Stimulated activated CD8-positive, alpha-beta memory T cell treated with anti-CD3 and anti-CD28 coated beads, Interleukin-4, amount 100 ng/mL, for 48 hours (primary cell): ENCODE measurements at places on chromosomes 13 and 19.

DNA sequence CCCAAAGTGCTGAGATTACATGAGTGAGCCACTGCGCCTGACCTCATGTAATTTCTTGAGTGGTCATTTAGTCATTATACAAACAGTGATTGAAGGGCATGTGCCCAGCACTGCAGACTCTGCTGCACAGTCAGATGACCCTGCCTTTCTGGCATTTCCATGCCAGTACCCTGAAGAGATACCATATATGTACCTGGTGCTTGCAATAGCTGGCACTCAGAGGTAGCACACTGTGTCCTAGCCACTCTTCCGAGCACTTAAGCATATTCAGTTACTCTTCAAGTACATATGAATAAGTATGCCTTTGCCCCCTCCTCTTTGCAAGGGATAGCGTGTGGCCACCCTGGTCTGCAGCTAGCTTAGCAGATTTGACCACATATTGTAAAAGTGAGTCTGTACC, 15.5 kb downstream of the STX10 start:
- no peak for DNase-seq

- no peak for DNase-seq
Observed at GRCh38 chr13:30855569-30855968, 50.5 kb upstream of the MEDAG start.

- DNase-seq, result no peak
Observed at GRCh38 chr13:32277839-32278238, 37.3 kb downstream of the ZAR1L start.

DNA sequence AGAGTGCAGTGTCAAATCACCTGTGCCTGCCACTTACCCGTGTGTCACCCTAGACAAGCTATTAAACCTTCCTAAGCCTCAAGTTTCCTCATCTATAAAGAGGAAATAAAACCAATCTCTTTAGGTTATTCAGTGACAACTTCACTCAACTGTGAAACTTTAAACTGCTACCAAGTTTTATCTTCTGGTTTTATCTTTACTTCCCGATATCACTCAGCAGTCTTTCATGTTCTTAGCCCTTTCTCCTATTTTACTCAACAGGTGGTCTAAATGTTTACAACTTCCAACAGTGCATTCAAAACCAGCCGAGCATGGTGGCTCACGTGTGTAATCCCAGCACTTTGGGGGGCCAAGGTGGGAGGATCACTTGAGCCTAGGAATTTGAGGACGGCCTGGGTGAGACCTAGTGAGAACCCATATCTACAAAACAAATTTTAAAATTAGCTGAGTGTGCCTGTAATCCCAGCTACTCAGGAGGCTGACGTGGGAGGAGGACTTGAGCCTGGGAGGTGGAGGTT, 59.6 kb downstream of the GPALPP1 start:
- DNase-seq, result peak; percentile 40

DNA sequence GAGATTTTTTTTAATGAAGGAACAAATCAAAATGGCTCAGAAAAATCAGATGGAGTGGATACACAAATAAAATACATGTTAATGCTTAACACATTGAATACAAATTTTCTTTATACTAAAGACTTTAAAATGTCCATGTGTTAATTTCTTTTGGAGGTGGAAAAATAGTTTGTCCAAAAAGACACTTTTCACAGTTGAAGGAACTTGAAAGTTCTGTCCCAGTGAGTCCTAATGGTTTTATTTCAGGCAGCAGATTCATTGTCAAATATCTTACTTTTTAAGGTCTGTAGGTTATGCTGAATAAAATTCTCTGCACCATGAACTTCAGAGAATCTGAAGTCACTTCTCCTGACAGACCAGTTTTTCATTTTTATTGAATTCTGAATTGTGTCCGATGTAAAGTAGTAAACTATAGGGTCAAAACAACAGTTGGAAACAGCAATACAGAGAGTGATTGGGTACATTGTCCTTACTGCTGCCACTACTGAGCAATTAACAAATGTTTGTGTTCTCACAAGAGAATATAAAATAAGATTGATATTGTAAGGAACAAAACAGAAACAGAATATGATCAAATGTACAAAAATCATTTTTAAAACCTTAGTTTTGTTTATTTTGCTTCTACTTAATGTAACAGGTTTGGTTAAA, 1.6 kb downstream of the LPAR6 start:
- DNase-seq, result no peak

DNA sequence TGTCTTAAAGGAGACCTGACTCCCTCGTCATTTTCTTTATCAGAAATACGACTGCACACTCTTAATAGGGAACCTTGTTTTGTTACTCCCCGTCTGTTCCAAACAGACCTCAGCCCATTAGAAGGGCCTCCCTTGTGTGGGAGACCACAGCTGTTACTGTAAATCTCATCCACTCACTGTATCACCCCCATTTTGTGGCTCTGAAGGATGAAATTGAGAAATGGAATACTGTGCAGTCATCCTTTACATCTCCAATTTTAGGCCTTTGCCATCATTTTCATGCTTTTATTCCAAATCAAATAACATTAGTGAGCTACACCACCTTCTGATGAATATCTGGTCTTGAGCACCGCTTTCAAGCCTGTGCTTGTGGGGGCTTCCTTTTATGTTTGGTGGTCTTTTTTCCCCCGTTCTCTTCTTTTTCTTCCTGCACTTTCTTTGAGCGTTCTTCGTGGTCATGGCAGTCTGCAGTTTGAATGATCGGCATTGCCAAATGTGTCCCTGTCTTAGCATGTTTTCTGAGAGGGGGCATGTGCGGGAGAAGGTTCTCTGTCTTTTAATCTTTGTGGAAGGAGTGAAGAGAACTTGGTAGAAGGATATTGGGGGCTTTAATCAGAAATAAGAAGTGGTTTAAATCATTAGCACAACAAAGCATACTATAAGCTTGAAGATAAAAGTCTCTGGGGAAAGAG, 65.8 kb downstream of the GGACT start:
- DNase-seq, result no peak

- peak; percentile 59 for DNase-seq
Observed at GRCh38 chr19:6062274-6062673, 48.0 kb downstream of the RFX2 start.

DNA sequence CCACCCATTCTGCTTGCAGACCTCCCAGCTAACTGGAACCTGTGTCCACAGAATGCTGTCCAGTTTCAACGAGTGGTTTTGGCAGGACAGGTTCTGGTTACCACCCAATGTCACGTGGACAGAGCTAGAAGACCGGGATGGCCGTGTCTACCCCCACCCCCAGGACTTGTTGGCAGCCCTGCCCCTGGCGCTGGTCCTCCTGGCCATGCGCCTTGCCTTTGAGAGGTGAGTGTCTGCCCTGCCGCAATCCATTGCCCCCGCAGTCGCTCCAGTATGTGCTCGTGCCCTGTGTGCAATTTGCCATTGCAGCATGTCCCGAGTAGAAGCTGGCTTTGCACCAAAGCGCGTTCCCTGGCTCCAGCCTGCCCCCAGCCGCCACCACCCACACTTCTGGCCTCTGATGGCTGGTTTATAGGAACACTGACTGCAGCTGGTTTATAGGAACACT, 41.9 kb downstream of the CERS4 start:
- no peak for DNase-seq

GRCh38 chr19:48405850-48406249, 12.4 kb downstream of the GRIN2D start:
- DNase-seq, result no peak

GRCh38 chr19:5451494-5451893, 3.7 kb upstream of the ZNRF4 start:
- DNase-seq, result no peak

GRCh38 chr13:39920613-39921012, 265.2 kb downstream of the COG6 start:
- DNase-seq, result no peak

DNA sequence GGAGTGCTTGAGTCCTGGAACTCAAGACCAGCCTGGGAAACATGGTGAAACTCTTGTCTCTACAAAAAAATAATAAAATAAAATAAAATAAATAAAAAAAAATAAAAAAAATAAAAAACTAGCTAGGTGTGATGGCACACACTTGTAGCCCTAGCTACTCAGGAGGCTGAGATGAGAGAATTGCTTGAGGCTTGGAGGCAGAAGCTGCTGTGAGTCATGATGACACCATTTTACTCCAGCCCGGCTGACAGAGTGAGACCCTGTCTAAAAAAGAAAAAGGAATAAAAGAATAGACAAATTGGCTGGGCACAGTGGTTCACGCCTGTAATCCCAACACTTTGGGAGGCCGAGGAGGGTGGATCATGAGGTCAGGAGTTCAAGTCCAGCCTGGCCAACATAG, 1168.9 kb downstream of the SLITRK5 start:
- no peak for DNase-seq
